Parietal lobe (tissue), 2 donors: ENCODE measurements at places on chromosomes 16 and 17. TPM values are rescaled to one million over a fixed set of nuclear protein-coding genes. Genes with fewer than 3 reads are reported as not detected.

GUCY2D gene
- not detected for total RNA-seq

SCARF1 gene
- total RNA-seq, result 3.1 TPM

KRTAP4-8 gene
- not detected for total RNA-seq

RASL10B gene
- total RNA-seq, result 6.6 TPM

MKS1 gene
- 24.4 TPM for total RNA-seq

ZNF597 gene
- 5.0 TPM for total RNA-seq

SLFN14 gene
- total RNA-seq, result 0.31 TPM

PYDC1 gene
- not detected for total RNA-seq

ZNF232 gene
- total RNA-seq, result 22.8 TPM

PLEKHG4 gene
- 3.4 TPM for total RNA-seq

EPOP gene
- total RNA-seq, result 0.94 TPM

SLC5A10 gene
- total RNA-seq, result not detected

HSD11B2 gene
- not detected for total RNA-seq

ABCC12 gene
- total RNA-seq, result 1.3 TPM

CCL23 gene
- not detected for total RNA-seq

CCL17 gene
- not detected for total RNA-seq

MMP2 gene
- total RNA-seq, result 11.6 TPM

CES4A gene
- total RNA-seq, result 33.8 TPM
